ENCODE measurements at places on chromosomes 3 and 15. TPM values are rescaled to one million over a fixed set of nuclear protein-coding genes. Genes with fewer than 3 reads are reported as not detected.

ARPP19 gene
- total RNA-seq: 125 TPM

RNU5B-1 gene
- total RNA-seq: not detected

KLF15 gene
- 0.27 TPM for total RNA-seq

DPPA4 gene
- total RNA-seq: not detected

SKOR1 gene
- total RNA-seq: not detected

FBXW12 gene
- not detected for total RNA-seq

IL17RE gene
- total RNA-seq: 0.07 TPM

ALDH1A2 gene
- 2.3 TPM for total RNA-seq

SI gene
- total RNA-seq: not detected

GRIP2 gene
- not detected for total RNA-seq

CLRN1 gene
- not detected for total RNA-seq

SATB1 gene
- total RNA-seq: 1.6 TPM

LRTM1 gene
- not detected for total RNA-seq

FBXL22 gene
- not detected for total RNA-seq

APBA2 gene
- 29.7 TPM for total RNA-seq

CPA3 gene
- 2.3 TPM for total RNA-seq
